ENCODE measurements at places on chromosomes 7 and 10. TPM values are rescaled to one million over a fixed set of nuclear protein-coding genes. Genes with fewer than 3 reads are reported as not detected.

DNA sequence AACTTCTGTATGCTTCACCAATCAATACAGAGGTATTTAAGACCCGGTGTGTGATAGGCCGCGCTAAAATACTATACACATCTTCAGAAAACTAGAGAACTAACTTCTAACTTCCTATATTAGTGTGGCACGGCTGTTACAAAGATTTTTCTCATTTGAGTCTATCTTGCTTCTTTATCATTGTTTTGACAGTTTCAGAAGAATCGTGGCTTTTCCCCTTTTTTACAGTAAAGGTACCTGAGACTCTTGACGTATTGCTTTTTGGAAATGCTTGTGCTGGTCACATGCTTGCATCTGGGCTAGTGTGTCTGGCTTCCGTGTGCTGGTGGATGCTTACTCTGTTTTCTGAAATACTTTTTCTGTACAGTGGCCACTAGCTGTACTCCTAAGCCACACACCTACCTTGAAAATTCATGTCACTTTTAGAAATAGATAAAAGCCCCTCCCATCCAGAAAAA lies 12.7 kb downstream of the IKZF1 start:
- DNase-seq: no peak

- DNase-seq: no peak
These were observed 489.5 kb downstream of the REEP3 start for GRCh38 chr10:64010711-64011110.

Gene FAM24B
- 1.8 TPM for polyA plus RNA-seq

- DNase-seq: no peak
These were observed 144.7 kb downstream of the PLCE1 start for GRCh38 chr10:94138391-94138790.

DNA sequence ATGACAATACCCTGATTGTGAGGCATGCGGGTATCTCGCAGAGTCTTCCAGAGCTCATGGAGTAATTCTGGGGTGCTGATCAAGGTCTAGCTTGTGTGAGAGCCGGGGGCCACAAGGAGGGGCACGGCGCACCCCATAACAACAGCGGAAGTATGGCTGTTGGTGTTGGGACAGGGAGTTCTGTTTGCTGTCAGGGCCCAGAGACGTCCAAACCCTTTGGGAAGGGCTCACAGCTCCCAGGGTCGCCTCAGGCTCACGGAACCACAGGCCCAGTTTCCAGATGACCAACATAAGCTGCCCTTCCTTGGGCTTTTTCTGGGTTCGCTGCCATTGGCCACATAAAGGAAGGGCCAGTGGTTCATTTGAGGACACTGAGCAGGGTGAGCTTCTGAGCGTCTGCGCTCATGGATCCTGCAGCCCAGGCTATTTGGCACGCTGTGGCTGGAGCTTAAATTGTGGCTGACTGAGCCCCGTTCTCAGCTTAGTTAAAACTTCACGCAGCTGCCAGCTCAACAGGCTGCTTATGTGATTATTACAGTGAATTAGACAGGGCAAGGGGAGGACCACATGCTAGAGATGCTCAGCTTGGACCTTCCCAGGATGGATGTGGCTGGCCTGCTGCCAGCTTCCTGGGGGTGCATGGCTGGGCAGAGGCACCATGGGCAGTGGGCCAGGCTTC lies 92.3 kb downstream of the DNAJB6 start:
- DNase-seq: no peak

Data from urinary bladder (tissue), 4 donors.